ENCODE measurements at places on chromosomes 11 and 22.

DNA sequence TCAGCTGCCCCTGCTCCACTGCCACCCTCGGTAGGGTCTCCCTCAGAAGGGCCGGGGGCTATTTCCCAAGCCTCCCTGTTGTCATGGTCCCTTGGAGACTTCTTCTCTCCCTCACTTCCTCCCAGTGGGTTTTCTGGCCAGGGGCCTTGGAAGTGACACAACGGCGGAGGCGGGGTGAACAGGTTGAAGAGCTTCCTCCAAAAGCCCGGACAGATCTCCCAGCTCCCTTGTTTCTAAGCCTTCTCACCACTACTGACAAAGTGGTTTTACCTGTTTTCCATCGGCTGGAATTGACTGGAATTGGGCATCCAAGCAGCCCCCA, 14.5 kb downstream of the MYH9 start:
- no peak for DNase-seq

DNA sequence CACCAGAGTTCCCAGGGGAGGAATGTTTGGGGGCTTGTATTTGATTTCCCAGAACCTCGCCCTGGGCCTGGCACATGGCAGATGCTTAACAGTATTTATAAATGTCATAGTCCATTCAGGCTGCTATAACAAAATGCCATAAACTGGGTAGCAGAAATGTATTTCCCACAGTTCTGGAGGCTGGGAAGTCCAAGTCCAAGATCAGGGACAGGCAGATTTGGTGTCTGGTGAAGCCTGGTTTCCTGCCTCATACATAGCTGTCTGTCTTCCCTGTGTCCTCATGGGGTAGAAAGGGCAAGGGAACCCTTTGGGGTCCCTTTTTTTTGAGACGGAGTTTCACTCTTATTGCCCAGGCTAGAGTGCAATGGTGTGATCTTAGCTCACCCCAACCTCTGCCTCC, 24.0 kb downstream of the KCTD21 start:
- DNase-seq, result no peak

- DNase-seq, result no peak
These were observed 3.0 kb upstream of the GTSE1 start for GRCh38 chr22:46293577-46294260.

GRCh38 chr11:1708716-1709115, 11.7 kb downstream of the KRTAP5-6 start:
- no peak for DNase-seq
